ENCODE measurements at places on chromosomes 16 and 17.

DNA sequence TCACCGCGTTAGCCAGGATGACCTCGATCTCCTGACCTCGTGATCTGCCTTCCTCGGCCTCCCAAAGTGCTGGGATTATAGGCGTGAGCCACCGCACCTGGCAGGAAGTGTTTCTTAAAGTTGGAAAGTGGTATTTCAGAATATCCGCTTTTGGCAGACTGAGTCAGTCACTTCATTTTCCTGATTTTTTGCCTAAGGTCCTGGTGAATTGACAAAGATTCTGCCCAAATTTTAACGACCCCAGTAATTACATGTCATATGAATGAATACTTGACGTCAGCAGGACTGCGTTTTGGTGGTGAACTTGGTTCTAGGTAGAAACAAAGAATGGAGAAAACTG, 4.5 kb upstream of the BRCA1 start:
- no peak for DNase-seq

- no peak for DNase-seq
Observed at GRCh38 chr17:70271672-70272071, 102.3 kb downstream of the KCNJ2 start.

DNA sequence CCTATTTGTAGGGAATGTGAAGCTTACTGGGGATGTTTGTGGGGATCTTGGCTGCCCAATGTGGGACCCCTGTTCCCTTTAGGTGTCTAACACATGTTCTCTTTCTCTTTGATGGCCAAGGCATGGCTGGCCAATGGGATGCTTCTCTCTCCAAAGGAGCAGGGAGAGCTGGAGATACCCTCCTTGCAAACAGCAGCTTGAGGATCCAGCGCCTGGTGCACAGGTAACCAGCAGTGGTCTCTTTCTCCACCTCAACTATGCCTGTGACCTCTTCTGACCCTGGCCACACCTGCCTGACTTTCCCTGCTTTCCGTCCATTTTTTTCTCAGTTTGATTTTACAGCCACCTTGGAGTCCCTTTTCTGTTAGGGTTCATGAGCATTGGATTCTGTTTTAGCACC, 16.8 kb upstream of the NKD1 start:
- no peak for DNase-seq

DNA sequence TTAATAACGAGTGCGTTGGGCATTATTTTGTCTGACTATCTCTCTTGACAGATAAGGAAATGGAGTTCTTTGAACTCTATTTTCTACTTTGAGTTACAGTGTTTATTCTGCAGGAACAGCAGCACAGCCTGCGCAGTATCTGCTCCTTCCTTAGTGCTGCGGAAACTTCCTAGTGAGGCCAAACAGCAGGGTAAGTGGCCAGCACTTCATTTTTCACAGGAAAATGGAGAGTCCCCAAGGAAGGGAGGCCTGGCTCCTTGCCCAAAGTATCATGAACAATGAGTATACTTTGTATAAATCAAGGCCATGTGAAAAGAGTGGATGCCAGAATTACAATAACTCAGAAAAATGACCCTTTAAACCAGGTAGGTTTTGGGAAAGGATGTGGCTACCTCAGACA, 140.6 kb downstream of the VPS53 start:
- no peak for DNase-seq

DNA sequence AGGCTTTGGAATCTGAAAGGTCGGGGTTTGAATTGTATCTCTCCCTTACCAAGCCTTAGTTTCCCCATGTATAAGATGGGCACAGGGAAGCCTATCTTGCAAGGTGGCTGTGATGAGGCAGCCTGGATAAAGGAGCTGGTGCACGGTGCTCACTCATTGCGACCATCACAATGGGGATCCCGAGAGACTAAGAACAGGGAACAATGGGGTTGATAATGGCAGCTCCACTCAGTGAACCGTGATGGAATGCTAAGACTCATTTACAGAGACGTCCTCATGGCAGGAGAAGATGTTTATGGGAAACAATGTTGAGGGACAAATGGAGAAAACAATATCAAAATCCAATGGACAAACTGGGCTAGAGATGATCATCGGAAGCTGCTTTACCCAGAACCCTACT, 81.8 kb downstream of the SPACA3 start:
- DNase-seq, result no peak

DNA sequence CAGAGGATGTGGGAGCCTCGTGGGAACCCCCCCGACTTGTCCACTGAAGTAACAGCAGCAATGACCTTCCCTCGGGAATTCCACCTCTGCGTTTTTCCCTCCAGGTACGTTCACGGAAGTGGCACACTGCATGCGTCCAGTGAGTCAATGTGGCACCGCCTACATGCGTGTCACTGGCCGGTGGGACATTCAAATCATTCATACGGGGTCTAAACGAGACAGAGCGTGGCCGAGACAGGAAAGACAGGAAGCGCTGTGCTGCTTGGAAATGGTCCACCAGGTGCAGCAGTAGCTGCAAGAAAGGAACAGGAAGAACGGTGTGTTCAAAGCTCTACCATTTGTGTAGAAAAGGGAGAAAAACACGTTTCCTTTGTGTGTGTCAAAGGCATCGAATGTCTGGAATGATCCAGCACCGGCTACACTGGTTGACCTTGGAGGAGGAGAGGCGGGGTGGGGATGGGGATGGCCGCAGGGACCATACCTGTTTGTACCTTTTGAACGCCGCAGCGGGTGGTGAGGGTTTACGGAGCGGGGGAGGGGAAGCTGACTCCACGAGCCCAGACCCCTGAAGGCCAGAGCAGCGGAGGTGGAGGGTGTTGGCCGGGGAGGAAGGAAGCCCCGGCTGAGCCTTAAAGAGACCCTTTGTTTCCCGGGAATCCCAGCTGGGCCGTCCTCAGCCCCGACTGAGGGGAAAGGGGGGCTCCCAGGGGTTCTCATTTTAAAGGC, 1.7 kb upstream of the PGAP6 start:
- DNase-seq, result peak; percentile 81

- peak; percentile 20 for DNase-seq
Observed at GRCh38 chr16:19963301-19963700, 78.7 kb upstream of the GPRC5B start.

DNA sequence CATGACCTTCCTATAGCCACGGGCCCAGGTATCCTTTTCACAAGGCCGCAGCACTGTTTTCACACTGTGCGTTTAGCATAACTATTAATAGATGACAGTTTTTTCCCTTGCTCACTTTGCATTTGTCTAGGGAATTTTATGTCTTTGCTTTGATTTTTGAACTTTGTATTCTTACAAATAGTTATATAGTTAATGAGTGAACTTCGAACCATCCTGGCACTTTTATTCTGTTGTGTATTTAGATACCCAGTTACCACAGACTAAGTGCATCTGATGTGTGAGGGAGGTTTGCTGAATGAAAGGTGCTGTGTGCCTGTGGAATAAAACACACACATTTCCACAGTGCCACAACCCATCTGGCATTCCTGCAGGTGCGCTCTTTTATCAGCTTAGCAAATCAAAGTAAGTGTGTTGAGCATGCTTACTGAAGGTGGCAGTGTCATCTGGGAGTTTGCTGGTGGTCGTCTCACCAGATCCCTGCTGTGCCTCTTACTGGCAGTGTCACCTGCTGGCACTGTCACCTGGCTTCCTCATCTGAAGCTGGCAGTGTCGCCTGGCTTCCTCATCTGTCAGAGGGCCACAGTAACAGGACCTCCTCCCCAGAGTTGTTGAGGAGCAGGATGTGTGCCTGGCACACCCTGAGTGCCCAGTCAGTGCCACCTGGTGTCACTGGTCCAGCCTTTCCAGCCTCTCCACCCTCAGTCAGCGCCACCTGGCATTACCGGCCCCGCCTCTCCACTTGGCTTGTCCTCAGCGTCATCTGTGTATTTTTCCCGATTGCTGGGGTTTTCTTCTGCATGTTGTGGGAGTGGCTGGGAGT, 37.6 kb downstream of the USP10 start:
- DNase-seq, result peak; percentile 62

DNA sequence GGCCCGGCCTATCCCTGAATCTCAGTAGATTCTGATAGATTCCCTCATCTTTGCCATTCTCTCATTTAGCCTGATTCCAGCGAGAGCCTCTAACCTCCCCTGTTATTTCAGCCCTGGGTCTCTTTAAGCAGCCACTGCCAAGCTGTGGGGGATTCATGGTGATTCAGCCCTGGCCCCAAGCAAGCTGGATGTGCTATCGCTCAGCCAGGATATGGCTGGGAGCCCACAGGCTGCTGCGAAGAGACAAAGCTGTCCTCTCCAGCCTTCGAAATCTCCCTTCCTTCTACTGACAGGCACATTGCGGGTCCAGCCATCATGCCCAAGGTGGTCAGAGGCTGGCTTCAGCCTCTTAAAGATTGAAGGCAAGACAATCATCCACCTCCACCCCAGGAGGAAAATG, 394.1 kb downstream of the SOX9 start:
- DNase-seq, result peak; percentile 82

- DNase-seq, result no peak
Observed at GRCh38 chr16:50246299-50247122, 19.8 kb upstream of the ADCY7 start.

- DNase-seq, result no peak
Observed at GRCh38 chr16:31167315-31167714, 12.6 kb upstream of the FUS start.

DNA sequence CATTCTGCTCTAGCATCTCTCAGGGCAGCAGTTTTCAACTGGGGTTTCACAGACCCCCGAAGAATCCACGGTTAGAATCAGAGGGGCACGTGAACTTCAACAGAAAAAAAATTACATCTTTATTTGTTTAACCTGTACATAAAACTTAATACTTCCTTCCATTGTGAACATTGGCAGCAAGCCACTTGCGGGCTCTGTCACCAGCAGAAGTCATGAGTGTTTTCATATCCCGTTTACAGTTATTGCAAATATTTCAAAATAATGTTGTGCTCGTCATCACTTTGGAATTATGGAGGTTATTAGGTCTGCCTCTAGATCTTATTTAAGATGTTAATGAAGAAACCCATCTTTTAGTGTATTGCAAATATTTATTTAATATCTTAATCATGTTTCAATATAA, 109.8 kb downstream of the SDR42E1 start:
- peak; percentile 83 for DNase-seq

- no peak for DNase-seq
Observed at GRCh38 chr17:15238676-15239422, 26.3 kb downstream of the PMP22 start.

DNA sequence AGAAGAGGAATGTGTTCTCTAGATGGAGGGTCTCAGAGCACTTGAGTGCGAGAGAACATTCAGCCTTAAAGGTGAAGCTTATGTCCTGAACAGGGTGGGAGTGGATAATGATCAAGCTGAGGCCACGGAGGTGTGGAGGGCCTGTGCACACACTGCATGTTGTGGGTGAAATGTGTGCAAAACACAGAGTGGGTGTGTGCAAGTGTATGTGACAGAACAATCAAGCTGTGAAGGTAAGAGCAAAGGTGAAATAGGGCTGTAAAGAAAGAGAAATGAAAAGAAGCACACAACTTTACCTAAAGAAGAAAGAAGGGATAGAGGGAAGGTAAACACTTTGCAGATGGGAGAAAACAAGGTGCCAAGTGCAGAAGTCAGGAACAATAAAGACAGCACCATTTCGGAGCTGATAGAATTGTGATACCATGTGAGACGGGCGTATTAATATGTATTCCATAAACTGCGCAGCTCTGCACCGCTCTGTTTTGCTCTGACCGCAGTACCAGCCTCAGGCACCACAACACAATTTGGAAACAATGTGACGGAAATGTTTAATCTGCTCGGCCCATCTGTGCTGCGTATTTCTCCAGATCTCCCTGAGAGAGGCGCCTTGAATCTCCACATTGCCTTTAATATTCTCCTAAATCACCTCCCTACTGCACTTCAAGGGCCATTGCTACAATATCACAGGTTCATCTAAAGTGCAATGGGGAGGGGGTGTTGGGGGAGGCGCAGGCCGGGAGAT, 40.6 kb downstream of the SNX11 start:
- DNase-seq, result peak; percentile 37

- DNase-seq, result no peak
Observed at GRCh38 chr17:14046978-14047377, 22.3 kb upstream of the COX10 start.

DNA sequence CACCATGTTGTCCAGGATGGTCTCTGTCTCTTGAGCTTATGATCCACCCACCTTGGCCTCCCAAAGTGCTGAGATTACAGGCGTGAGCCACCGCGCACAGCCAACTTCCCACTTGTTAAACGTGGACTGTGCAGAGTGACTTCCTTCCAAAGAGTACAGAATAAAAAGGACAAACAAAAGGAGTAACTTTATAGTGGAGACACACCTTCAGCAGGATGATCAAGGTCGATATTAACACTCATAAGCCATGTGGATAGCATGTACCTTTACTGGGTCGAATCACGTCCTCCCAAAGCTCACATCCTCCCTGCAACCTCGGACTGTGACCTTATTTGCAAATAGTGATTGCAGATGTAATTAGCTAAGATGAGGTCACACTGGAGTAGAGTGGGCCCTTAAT, 10.1 kb upstream of the ZFP1 start:
- DNase-seq, result no peak

GRCh38 chr16:4169415-4169814, 53.2 kb upstream of the ADCY9 start:
- no peak for DNase-seq

DNA sequence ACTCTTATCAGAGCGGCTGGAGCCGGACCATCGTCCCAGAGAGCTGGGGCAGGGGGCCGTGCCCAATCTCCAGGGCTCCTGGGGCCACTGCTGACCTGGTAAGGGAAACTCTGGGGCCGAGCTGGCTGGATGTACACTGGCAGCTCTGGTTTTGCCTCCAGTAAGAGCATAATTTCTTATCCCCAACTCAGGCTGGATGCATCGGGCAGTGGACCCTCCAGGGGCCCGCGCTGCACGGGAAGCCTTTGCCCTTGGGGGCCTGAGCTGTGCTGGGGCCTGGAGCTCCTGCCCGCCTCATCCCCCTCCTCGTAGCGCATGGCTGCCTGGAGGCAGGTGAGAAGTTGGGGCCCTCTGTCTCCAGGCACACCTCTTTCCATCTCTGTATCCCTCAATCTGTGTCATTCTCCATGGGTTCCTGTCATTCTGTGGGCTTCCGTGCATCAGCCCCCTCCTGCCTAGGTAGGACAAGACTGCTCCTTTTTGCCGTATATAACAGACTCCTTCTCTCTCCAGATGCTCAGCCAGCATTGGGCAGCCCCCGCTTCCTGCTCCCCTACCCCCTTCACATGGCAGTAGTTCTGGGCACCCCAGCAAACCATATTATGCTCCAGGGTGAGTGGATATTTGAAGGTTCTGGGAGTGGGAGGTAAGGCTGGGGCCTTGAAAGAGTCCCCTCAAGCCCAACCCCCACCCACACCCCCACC, 9.4 kb upstream of the TMEM88 start:
- peak; percentile 12 for DNase-seq

GRCh38 chr16:4505356-4506147, 29.4 kb downstream of the HMOX2 start:
- DNase-seq, result peak; percentile 54

GRCh38 chr16:8645141-8645521, 23.6 kb downstream of the METTL22 start:
- DNase-seq, result no peak

GRCh38 chr17:5499476-5500231, 13.3 kb downstream of the MIS12 start:
- DNase-seq, result peak; percentile 60

- DNase-seq, result peak; percentile 65
Observed at GRCh38 chr17:81398832-81399411, 3.7 kb downstream of the BAHCC1 start.

Data from stomach (tissue), 19 donors.